ENCODE measurements at places on chromosomes 1 and 21.

GRCh38 chr1:91523482-91523881 is 22.8 kb downstream of the CDC7 start:
- DNase-seq, result no peak

DNA sequence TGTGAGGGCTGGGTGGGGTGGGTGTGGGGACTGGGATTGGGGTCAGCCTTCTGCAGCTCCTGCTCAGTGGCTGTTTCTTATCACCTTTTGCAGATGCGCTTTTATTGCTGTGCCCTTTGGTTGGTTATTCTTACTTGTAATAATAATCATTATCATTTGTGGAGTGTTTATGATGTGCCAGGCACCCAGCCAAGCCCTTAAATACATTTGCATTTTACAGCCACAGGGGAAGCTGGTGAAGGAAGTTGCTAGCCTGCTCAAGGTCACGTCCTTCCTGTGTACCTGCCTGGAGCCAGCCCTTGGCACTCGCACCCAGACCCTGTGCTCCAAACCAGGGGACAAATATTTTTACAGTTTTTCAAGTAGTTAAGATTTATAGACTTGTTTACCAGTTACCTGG is 144.0 kb downstream of the PGBD5 start:
- DNase-seq, result no peak

DNA sequence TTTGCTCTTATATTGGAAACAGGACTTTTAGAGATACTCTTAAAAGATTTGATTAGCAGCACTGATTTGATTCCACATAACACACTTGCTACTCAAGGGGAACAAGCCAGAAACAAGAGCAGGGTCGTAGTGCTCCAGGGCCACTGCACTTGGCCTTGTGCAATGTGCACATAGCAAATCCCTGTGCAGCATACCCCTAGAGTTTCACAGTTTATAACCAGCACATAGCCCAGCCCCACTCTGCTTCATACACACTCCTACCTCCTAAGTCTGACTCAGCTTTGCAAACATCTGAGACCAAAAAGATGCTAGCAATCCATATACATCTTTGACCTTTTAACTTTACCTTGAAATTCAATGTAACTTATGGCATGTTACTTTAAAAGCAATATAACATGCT is 157.6 kb downstream of the VAV3 start:
- DNase-seq, result no peak

GRCh38 chr1:68511254-68511653 is 14.4 kb upstream of the DEPDC1 start:
- no peak for DNase-seq

GRCh38 chr1:10838541-10838940 is 42.1 kb upstream of the CASZ1 start:
- no peak for DNase-seq
